NCI-H1694 (cell line): ENCODE measurements at places on chromosomes 1 and 21.

GRCh38 chr1:235430991-235431390 is 63.8 kb downstream of the TBCE start:
- no peak for DNase-seq

DNA sequence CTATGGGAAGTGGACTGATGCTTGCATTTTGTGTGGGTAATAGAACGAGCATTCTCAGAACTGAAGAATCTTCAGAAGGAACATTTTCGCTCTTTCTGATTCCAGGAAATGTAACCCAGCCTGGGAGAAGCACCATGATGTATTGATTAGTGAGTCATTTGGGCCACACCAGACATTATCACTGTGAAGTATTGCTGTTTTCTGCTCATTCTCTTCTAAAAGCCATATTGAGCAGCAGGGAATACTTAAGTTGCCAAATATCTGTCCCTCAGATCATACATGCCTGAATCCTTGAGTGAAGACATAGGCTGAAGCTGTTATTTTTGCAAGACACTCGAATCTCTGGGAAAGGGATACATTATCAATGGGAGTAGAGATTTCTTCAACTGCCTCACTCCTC is 213.1 kb downstream of the PCP4 start:
- no peak for DNase-seq

- no peak for DNase-seq
Measured at GRCh38 chr1:147417024-147417423, 124.3 kb upstream of the BCL9 start.

GRCh38 chr1:21072721-21073120 is 104.0 kb downstream of the EIF4G3 start:
- DNase-seq, result no peak

DNA sequence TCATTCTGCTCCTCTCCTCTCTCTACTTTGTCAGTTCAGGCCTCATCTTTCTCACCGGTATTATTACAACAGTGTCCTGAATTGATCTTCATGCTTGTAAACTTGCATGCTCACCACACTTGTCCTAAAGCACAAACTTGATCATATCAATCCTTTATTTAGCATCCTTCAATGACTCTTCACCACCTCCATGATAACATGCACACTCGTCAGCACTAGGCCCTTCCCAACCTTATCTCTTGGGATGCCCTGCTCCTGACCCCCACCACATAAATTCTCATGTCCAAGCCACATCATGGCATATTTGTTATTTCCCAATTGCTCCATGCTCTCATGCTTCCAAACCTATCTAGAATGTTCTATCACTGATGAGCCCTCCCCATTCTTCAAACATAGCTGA is 103.1 kb downstream of the ENAH start:
- no peak for DNase-seq

DNA sequence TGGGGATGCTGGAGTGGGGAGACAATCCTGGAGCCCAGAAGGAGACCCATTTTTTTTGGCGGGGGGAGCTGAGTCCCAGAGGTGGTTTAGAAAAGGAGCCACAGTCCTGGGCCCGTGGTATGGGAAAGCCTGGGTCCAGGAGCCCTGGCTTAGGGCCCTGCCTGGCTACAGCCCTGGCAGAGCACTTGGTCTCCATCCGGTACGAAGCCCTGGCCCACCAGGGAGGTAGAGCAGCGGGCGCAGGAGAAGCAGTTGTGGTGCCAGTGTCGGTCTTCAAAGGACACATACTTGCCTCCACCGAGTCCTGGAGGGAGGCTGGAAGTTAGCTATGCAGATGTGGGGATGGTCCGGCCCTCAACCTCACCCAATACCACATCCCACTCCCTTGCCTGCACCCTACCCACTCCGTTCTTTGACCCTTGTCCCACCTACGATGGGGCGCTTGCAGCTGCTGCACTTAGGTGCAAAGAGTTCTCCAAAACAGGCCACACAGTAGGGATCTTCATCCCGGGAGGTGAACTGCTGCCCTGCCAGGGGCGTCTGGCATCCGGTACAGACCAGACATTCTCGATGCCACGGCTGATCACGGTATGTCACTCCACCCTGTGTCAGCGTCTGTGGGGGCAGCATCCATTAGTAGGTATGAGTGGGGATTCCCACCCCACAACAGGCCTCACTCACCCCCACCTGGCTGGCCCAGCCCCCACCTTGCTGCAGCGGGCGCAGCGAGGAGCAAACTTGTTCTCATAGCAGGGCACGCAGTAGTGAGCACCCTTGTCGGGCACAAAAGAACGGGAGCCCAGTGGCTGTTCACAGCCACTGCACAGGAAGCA is 7.7 kb upstream of the SF3A3 start:
- no peak for DNase-seq

DNA sequence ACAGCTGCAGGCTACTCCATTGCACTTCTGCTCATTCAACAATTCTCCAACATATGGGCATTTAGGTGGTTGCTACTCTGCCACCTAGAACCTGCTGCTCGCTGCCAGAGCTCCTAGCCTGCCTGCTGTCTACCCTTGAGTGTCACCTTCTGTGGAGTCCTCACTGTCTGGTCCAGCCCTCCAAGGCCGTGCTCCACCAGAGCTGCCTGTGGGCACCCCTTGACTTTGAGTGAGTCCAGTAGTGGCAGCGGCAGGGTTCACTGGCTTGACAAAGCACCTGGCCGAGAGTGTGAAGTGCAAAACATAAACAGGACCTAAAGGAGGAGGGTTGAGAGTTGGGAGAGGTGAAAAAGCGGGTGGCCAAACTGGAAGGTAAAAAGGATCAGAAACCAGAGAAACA is 120.3 kb upstream of the DNAH14 start:
- no peak for DNase-seq

GRCh38 chr1:51569284-51570062 is 47.4 kb upstream of the OSBPL9 start:
- peak; percentile 29 for DNase-seq

DNA sequence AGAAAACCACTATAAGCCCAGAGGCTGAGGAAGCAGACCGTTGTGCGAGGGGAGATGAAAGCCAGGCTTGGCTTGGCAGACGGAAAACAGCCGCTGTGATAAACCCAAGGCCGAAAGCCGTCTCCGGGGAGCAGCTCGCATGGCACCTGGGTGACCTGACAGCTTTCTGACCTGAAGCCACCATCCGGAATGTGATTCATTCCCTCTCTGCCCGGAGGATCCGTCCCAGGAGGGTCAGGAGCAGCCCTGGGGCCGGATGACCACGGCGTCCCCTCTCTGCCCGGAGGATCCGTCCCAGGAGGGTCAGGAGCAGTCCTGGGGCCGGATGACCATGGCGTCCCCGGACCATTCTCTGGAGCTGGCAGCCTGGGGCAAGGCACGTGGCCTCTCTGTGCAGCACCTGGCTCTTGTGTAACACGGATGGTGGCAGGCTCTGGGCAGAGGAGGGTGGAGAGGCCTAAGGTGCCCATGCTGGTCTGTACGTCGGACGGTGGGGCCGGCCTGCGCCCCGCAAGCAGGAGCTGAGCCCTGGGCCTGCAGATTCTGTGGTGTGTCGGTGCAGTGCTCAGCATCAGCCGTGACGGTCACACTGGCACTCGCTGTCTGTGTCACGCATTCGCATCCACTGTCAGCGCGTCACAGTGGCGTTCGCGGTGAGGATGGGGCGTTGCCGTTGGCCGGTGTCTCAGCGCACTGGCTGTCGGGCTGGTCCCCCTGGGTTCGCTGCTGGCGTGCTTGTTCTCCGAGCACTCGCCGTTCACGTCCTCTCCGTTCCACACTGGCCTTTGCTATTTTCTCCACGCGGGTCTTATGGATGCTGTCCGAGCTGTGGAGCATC is 50.3 kb downstream of the SLX9 start:
- DNase-seq, result no peak

DNA sequence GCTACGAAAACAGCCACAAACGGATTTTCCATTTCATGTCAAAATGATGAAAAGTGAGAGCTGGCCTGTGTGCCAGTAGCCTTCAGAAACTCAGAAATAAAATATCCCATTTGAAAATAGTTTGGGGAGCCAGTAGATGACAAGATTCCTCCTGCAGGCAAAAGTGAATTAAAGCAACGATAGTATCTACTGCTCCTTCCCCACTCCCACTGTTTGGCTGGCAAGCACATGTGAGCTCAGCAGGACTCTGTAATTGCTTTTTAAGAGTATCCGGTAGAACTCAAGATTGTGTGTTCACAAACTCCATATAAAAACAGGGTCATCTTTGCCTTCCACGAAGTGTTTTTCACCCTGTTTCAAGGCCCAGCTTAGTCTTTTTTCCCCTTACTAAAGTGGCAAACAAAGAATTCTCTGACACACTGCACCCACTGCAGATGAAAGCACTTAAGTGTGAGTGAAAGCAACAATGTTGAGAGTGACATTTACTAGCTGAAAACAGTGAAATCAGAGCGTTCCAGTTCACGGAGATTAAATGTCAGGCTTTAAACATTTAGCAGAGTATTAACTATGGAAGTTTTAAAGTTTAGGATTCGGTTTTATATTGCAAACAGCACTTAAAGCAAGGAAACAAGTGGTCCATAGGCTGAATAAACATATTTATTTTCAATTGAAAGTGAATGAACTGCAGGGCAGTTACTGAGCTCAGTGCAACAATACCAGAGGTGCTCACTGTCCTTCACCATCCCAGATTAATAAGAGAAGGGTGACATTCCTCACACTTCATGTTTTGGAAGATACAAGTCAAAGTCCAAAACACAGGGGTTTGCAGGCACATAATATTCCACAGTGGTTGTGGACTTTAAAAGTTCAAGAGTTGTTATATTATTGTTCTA is 70.0 kb downstream of the ALG14 start:
- no peak for DNase-seq

DNA sequence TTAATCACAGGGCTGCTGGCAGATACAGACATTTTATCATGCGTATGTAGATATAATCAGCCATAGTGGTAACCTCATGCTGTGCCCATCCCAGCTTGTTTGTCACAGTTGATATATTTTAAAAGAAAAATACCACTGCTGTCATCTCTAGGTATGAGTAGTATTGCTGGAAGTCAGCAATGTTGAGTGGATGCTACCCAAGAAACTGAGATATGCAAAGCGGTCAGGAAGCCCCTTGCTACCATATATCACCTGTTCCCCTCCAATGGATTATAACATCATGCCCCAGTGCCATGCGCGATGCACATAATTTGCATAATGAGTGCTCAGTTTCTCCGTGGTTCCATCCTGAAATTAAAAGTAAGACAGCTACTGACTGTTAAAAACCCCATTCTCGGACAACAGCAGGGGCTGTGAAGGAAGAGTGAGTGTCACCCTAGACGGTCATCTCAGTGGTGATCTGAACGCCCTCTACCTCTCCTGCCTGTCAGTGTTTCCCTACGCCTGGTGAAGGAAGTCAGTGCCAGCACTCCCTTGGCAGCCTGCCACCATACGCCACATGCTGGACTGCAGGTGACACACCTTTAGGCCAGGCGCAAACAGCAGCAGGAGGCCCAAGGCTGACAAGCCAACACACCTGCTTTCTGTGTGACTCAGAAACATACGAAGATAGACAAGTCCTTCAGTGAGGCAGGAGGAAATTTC is 2.7 kb downstream of the IL10RB start:
- DNase-seq, result no peak

- no peak for DNase-seq
Measured at GRCh38 chr1:11874624-11875023, 15.9 kb upstream of the NPPB start.

DNA sequence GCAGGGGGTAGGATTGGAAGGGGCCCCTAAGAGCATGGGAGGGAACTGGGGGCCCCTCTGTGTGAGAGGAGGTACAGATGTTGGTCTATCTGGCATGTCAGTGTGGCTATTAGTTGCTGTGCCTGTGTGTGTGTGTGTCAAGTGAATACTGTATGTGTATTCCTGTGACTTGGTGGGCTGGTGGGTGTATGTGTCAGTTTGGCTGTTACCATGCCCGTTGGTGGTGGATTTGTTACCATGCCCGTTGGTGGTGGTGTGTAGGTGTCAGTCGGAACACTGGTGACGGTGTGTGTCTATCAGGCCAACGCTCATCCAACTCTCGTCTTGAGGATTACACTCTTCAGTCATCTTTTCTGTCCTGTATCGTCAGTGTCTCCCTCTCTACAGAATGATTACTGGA is 22.6 kb downstream of the TFAP2E start:
- DNase-seq, result no peak

- DNase-seq, result no peak
Measured at GRCh38 chr1:171084091-171084490, 6.6 kb upstream of the FMO3 start.

DNA sequence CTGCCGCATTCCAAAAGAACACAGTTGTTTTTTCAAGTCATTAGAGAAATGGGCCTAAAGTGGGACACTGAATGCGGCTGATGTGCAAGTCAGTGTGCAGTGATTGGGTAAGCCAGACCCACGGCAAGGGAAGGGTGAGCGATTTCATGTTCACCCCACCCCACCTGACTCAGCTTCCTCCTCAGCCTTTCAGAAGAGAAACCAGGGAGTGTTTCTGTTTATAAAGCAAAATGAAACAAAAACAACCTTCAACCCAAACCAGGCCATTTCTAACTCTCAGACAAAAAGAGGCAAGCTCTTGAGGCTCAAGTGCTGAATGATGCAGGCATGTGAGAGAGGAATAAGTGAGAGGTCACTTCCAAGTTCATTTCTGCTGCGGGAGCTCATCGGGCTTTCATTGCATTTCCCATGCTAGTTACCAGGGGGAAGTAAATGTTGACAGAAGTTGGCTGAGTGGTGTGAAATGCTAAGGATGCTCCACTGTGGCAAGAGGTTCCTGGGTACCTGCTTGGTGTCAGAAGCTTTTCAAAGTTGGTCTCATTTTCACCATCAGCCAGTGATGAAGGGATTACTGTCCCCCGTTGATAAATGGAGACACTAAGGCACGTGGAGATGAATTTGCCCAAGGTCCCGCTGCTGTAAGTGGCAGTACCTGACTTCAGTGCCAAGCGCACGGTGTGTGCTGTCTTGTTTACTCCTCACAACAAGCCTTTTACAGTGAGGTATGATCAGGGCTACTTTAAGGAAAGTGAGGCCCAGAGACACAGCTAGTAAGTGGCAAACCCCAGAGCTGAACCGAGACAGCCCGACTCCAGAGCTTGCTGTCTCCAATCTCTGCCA is 29.1 kb downstream of the STPG1 start:
- no peak for DNase-seq

DNA sequence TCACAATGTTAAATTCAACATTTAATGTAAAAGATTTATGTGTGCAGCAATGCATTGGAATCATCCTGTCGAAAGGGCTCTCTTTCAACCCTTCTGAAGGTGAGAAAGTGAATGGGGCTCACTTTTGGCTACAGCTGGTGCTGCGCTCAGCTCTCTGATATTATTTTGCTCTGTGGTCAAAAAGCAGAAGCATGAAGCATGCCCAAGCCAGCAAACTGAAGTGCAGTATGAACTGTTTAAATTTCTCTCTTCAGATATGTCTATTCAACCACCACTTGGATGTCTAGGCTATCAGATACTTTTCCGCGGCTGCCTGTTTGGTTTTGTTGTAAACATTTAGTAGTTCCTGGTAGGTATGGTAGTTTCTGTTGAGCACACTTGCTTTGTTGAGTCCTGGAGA is 216.9 kb upstream of the TMPRSS15 start:
- no peak for DNase-seq

- DNase-seq, result no peak
Measured at GRCh38 chr21:42737951-42738590, 84.7 kb downstream of the PDE9A start.

GRCh38 chr1:107526524-107527198 is 385.8 kb downstream of the NTNG1 start:
- DNase-seq, result no peak

GRCh38 chr1:89065079-89065868 is at the start of gene GBP1:
GBP1 (minus strand) TSS chr1:89065208; CDS start chr1:89063234, 1,974 bp downstream.
- no peak for DNase-seq

- DNase-seq, result no peak
Measured at GRCh38 chr1:19448491-19449439, 36.6 kb downstream of the CAPZB start.
